Large intestine (tissue), 12 donors: ENCODE measurements at places on chromosomes 1 and 21.

DNA sequence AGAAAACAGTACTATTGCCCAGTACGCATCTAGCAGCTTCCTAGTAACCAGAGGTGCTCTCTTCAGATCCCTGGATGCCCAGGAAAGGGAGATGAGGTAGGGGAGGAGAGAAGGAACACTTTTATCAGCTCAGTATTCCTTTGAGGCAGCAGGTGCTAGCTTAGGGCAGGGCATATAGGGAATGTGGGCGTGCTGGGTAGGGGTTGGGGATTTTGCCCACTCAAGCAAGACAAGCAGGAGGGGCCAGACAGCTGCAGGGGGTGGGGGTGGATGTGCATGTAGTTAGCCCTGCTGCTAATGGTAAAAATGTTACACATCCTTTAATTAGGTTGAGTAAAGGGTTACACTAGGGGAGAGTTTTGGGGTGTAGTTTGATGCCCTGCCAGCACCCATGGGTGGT is 18.1 kb upstream of the AVPR1B start:
- DNase-seq: peak; percentile 12

DNA sequence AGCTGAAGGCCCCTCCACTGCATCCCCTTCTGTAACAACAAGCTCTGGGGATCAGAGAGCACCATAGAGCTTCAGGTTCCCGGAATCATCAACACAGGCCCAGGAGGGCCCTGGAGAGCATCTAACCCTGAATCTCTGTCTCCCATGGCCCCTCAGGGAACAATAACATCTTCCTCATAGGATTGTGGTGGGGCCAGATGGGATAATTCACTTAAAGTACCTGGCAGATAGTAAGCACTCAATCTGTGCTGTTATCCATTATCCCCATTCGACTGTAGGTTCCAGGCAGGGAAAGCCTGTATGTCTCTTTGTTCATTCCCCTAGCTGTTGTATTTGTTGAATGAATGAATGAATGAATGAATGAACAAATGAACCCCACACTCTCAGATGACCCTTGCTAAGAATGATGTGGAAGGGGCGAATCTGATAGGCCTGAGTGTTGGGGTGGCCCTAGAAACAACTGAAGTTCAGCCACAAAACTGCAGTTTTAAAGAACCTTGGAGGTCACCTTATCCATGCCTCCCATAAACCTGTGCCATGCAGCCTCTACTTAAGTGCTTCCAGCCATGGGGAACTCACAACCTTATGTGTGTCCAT is 14.5 kb downstream of the LAPTM5 start:
- no peak for DNase-seq

- DNase-seq: no peak
Observed at GRCh38 chr1:172273647-172274396, 146.7 kb upstream of the C1orf105 start.

DNA sequence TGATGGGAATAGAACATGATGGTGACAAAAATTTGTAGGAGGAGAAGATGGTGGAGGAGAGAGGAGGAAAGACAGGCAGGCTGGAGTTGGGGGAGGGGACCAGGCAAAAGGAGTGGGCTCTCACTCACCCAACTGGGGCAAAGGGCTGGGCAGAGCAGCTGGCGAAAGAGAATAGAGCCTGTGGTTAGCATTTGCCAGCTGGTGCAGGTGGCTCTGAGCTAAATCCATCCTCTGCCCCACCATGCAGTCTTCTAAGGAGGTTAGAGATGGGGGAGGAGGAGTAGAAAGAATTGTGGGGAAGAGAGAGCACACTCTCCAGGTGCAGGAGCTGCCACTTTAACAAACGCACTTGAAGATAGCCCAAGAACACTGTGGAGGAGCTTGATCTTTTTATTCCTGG is 27.6 kb upstream of the SLAMF1 start:
- DNase-seq: no peak

DNA sequence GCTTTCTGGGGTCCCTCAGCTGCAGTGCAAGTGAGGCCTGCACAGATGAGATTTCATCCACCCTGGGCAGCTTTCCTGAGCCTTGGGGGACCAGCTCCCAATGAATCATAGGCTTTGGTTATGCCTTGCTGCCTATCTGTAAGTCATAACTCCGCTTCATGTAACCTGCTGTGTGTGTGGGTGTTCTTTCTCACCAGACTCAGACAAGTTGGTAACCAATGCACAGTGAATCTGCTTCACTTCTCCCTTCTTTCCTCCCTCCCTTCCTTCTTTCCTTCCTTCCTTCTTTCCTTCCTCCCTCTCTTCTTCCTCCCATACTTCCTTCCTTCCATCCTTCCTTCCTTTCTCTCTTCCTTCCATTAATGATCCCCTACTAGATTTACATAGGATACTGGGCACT is 34.4 kb upstream of the PSMB2 start:
- no peak for DNase-seq

- DNase-seq: no peak
Observed at GRCh38 chr1:72847651-72848050, 565.3 kb upstream of the NEGR1 start.

DNA sequence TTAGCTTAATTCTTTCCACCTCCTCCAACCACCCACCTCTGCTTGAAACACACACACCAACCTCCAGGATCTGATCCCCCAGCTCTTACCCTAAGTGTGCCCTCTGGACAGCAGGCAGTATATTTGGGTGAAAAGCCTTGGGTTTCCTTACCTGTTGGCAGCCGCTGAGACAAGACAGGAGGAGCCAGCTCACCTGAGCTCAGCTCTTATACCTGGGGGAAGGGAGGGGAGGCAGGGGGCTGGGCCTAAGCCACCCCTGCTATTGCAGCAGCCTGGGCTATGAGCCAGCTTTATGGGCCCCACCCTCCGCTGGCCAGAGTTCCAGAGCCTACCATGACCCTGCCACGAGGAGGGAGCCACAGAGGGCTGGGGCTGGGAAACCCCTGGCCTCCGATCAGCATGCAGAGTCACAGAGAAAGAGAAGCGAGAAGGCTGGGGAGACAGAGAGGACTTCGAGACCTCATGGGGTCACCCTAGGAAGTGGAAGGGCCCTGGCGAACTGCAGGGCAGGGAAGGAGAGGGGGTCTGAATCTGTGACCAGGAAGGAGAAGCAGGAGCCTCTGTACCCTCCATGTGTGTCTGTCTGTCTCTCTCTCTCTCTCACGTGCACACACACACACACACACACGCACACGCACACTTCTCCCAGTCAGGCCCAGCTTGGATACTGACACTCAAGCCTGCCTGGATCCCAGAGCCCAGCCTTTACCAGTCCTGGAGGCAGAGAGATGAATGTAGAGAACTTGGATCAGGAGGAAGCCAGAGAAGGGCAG is at the start of gene S100A14:
Gene S100A14 (minus strand): TSS at position 182 of the 773 bp plus-strand sequence. CDS start 467 bp downstream, outside the sequence.
- DNase-seq: peak; percentile 97

GRCh38 chr1:97630948-97631347 is 289.9 kb downstream of the DPYD start:
- no peak for DNase-seq

GRCh38 chr1:179807691-179808485 is 64.8 kb downstream of the FAM163A start:
- DNase-seq: peak; percentile 76

DNA sequence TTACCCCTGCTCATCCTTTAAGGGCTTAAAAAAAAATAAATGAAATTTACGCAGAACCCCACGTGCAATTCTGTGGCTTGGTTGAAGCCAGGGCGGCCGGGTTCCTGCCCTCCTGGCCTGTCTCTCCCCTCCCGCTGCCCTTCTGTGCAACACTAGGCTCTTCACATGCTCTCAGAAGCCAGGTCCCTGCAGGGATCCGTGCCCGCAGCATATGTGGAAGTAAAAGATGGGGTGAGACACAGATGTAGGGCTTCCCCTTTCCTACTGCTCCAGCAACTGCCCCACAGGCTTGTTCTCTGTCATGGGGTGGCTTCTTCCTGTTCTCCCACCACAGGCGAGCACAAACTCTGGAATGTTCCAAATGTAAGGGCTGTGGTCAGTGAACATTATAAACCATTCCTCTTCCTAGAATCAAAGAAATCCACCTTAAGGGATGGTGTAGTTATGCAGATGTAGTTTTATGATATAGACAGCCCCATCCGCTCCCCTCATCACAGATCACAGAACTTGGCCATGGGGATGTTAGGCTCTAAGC is 535.4 kb downstream of the KIF26B start:
- DNase-seq: no peak

GRCh38 chr1:46492269-46492853 is 2.7 kb downstream of the DMBX1 start:
- DNase-seq: no peak

DNA sequence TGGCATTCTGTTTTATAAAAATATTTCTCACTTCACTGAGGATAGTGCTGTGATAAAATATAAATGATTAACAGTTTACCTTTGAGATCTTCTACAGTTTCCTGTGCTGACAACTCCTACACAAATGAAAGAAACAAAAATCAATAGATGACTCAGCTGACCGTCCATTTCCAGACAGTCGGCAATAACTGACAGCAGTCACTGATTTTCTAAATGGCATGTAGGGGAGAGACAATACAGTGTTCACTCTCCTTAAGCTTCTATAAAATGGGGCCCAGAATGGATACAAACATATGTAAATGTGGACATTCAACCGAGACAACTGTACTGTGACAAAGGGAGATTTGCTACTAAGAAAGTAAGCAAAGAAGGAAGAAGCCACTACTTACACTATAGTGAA is 34.3 kb downstream of the PCNX2 start:
- no peak for DNase-seq

DNA sequence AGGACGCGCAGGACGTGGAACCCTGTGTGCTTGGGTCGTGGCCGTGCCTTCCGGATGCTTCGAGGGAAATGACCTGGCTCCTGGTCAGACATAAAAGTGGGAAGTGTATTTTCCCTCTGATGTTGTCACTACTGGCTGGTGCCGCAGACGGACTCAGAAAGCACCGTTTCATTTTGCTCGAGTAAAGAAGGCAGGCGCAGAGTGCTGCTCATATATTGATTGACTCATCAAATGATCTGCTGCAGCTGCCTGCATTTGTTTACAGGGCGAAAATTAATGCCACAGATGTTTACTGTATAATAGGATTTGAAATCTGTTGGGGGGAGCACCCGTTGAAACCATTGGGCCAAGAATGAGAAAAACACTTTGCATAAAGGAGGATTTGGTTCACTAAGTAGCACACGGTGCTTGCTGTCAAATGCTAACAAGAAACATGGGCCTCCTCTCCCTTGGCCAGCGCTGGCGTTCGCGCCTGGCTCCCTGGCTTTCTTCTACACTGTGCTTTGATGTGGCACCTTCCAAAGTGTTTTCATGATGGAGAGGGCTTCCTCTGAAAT is 365.5 kb downstream of the CAMTA1 start:
- no peak for DNase-seq

DNA sequence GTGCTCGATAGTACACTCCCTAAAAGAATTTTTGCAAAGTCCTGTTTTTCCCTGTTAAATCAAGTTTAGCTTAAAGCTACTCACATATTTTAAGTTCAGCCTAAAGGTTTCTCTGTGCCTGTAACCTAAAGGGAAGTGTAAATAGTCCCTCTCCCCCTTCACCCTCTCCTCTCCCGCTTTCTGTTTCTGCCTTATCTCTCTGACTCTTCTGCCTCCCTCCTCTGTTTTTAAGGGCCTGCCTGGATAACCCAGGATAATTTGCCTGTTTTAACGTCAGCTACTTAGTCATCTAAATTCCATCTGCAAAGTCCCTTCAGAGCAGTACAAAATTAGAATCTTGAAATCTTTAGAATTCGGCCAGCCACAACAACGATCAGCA is 92.6 kb downstream of the NID1 start:
- DNase-seq: no peak

DNA sequence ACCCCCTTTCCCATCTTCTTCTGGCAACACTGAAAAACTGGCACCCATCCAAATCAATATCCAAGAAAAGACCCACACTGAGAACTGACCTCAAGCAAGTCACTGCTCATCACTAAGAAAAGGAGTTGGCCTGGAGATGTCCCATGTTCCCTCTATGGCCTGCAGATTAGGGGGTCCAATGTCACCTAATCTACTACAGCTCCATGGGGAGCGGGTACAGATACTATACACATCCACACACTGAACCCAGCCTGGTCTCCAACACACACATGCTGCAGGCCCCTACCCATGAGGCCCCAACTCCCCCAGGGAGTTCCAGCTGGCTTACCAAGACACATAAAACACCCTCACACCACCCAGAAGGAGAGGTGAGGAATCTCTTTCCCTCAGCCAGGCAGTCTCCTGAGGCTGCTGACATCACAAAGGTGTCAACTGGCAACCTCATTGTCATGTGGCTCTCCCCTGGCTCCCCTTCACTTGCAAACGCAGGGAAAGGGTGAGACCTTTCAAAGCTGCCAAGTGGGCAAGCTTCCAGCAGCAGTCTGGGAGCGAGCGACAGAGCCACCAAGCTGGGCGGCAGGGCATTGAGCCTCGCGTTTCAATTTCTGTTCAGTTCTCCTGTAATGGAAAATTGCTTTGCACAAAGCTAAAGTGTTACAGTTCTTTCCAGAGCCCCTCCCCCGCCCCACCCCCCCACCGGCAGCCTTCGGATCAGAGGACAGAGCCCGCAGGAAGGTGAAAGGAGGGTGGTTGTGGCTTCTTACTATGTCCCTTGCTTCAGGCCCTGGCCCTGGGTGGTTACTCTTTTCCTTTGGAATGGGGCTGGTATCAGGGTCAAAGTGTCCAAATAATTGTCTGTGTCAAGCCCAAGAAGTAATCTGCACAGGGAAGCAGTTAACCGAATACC is at the start of gene LRRC52:
Gene LRRC52 (plus strand): TSS at position 469 of the 907 bp plus-strand sequence. CDS start 297 bp downstream, at position 766.
- DNase-seq: no peak

- no peak for DNase-seq
Observed at GRCh38 chr1:75529488-75529887, 81.4 kb downstream of the SLC44A5 start.

GRCh38 chr1:153525088-153525728 is 10.6 kb downstream of the S100A6 start:
- no peak for DNase-seq

GRCh38 chr1:22829309-22829989 is 118.8 kb downstream of the EPHB2 start:
- no peak for DNase-seq

- no peak for DNase-seq
Observed at GRCh38 chr1:204760350-204760749, 74.8 kb upstream of the LRRN2 start.

- DNase-seq: peak; percentile 99
Observed at GRCh38 chr1:94383966-94384408, 34.2 kb upstream of the ABCD3 start.

GRCh38 chr1:225865514-225865913 is 16.7 kb downstream of the TMEM63A start:
- DNase-seq: no peak

DNA sequence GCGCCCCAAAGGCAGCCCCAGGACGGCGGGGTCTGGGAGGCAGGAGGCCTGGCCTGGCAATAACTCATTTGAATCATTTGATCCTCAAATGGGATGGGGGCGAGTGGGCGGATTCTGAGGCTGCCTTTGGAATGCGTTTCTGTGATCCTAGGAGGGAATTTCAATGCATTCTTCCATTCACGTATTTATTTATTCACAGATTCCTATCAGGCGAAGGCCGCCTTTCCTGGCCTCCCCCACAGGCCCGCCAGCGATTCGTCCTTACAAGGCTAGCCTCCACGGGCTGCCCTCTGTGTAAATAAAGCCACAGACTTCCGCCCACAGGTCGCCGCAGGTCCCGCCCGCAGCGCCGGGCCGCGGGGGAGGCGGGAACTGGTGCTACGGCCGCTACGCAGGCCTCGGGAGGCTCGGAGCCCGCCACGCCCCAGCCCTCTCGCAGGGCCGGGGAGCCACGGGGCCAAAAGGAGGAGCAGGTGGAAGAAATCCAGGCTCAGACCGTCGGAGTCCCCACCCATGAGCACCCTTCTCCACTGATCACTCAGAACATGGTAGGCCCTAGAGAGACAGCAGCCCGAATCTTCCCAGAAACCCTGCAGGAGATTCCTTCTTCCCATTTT is 31.3 kb upstream of the JUN start:
- peak; percentile 81 for DNase-seq
